ENCODE measurements at places on chromosomes 7 and 10.

- no peak for ATAC-seq
Observed at GRCh38 chr10:99280472-99280871, 44.8 kb upstream of the HPSE2 start.

GRCh38 chr7:134831862-134832261, 52.4 kb downstream of the CALD1 start:
- ATAC-seq = no peak

GRCh38 chr7:17910377-17910776, 29.9 kb downstream of the SNX13 start:
- no peak for ATAC-seq

DNA sequence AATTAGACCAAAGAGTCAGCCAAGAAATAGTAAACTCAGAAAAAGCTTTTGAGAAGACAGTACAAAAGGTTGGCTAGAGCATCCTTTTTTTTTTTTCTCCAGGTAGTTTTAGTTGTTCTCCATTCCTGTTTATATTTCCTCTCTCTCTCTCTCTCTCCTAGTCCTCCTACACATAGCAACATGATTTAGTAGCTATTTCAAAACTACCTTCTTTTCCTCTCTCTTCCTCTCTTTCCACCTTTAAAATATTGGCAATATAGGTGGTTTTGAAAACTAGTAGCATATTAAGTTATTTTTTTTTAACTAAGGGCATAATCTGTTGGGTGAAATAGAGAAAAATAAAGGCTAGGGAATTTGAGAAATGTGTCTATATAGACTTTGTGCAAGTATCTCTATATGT, 5.0 kb downstream of the SKIDA1 start:
- no peak for ATAC-seq

DNA sequence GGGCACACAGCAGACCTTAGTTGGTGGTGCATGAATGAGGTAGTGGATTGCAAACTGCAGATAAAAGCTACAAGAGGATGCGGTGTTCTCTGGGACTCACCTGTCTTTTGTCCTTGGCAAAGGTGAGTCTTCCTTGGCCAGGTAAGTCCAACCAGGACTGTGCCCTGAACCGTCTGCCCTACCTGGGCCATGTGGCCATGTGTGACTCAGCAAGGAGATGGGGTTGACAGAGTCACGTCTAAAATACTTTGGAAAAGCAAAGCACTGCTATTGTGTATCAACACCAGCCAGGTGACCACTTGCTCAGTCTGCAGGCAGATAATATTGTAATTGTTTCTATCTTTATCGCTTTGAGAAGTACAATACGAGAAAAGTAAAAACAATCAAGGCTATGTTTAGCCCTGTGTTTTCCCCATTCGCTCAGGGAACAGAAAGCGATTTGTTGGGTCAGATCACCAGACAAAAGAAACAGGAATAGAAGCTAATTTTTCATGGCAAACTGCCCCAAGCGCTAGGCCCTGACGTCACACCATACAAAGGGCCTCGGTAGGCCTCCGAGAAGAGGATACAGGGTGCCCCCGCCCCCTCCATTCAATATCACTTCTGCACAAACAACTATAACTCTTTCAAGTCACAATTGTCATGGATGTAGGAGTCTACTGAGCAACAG, 57.3 kb downstream of the FAM53B start:
- ATAC-seq = no peak

- ATAC-seq = no peak
Observed at GRCh38 chr7:99996755-99997544, 18.4 kb upstream of the ZKSCAN1 start.

DNA sequence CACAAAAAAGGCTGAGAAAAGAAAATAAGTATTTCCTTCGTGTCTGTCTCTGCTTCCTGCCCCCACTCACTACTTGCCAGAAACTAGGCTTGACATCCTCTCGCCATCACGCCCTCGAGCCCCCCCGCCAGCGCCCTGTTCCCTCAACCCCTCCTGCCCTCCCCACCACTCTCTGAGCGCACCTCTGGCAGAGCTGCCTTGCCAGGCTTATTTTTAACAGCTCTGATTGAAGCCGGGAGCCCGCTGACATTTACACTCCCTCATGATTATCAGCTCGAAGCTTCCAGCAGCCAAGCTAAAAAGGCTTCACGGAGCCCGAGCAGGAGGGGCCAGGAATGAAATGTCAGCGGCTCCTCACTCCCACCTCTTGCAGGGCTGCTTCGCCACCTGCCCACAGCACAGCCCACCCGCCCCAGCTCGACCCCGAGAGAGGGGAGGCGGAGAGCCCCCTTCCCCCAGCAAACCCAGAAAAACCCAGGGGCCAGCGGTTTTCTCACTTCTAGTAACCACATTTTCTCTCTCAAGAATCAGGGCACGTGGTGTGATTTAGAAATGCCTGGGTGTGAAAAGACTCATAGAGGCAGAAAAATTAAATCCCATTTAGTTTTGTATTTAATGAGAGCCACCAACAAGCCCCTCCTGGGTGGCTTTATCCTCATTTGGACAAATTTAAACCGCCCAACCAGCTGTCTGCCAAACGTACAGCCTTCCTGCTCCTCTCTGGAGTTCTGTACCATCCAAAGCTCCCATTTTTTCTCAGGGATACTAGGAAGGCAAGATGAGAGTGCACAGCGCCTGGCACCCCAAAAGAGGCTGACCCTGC, 89.3 kb downstream of the SLIT1 start:
- no peak for ATAC-seq

DNA sequence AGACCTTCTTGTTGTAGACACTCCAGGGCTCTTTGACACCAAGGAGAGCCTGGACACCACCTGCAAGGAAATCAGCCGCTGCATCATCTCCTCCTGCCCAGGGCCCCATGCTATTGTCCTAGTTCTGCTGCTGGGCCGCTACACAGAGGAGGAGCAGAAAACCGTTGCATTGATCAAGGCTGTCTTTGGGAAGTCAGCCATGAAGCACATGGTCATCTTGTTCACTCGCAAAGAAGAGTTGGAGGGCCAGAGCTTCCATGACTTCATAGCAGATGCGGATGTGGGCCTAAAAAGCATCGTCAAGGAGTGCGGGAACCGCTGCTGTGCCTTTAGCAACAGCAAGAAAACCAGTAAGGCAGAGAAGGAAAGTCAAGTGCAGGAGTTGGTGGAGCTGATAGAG, 5.5 kb downstream of the GIMAP7 start:
- no peak for ATAC-seq

- ATAC-seq = no peak
Observed at GRCh38 chr7:132240262-132240661, 336.0 kb downstream of the PLXNA4 start.
